SJCRH30 (cell line): ENCODE measurements at places on chromosomes 3 and 15. TPM values are rescaled to one million over a fixed set of nuclear protein-coding genes. Genes with fewer than 3 reads are reported as not detected.

The RTP1 gene
- not detected in 2 replicates for total RNA-seq

The OIP5 gene
- total RNA-seq, result 33.7 and 37.8 TPM in 2 replicates

DNA sequence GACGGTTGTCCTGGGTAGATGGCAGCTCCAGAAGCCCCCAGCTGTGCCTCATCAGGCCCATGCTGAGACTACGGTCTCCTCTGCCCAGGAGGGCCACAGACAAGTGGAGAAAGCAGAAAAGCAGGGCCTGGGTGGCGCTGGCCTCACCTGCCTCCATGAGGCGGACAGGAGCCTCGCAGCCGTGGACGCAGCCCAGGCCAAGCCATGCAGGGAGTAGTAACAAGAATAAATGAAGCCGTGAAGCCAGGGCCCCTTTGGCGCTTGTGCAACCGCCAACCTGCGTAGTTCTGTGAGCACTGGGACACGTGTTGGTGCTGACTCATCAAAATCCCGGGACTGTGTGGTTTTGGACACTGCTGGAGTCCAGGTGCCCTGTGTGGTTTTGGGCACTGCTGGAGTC, 12.3 kb upstream of the MUC4 start:
- no peak for DNase-seq

DNA sequence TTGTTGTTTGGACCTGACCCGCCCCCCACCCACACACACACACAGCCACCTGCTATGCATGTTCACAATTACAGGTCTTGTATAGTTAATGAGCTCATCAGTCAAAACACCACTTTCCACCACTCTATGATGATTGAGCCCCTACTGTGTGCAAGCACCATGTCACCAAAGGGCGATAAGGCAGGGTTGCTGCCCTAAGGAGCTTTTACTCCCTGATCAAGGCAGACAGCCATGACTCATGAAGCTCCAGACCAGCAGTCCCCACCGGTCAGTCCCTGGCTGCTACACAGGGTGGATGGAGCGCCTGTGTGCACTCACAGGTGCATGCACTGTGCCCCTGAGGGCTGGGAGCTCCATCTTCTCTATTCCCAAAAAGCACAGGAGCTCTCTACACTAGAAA, 270.6 kb downstream of the CLSTN2 start:
- DNase-seq, result no peak
